CD4-positive, alpha-beta memory T cell (primary cell): ENCODE measurements at places on chromosomes 4 and X. TPM values are rescaled to one million over a fixed set of nuclear protein-coding genes. Genes with fewer than 3 reads are reported as not detected.
A peak's percentile ranks its signal among the peaks of the same experiment; 100 is the strongest.

The SASH3 gene
- 211 TPM for polyA plus RNA-seq

The NEXMIF gene
- polyA plus RNA-seq = 0.20 TPM

The H2AZ1 gene
- 521 TPM for polyA plus RNA-seq

The CCNA2 gene
- polyA plus RNA-seq = 0.34 TPM

The SPANXA1 gene
- not detected for polyA plus RNA-seq

The NEIL3 gene
- not detected for polyA plus RNA-seq

The DGAT2L6 gene
- polyA plus RNA-seq = not detected

The CXorf65 gene
- 7.4 TPM for polyA plus RNA-seq

The TMSB15A gene
- polyA plus RNA-seq = not detected

The MID1 gene
- polyA plus RNA-seq = not detected

The TGIF2LX gene
- polyA plus RNA-seq = not detected

- no peak overlapping the region for H3K27ac ChIP-seq
- H3K4me3 ChIP-seq = no peak overlapping the region
- H3K27me3 ChIP-seq = no peaks in the 10 kb centered on the region
- no peaks in the 10 kb centered on the region for H3K4me1 ChIP-seq
Measured at GRCh38 chr4:163566257-163566796, 71.8 kb downstream of the TMA16 start.

- no peaks in the 10 kb centered on the region for H3K4me1 ChIP-seq
- H3K27me3 ChIP-seq = no peaks in the 10 kb centered on the region
- DNase-seq = no peak
- H3K4me3 ChIP-seq = no peak overlapping the region
- H3K27ac ChIP-seq = no peak overlapping the region
- no peaks in the 10 kb centered on the region for H3K36me3 ChIP-seq
Measured at GRCh38 chr4:67436742-67437141, 108.6 kb downstream of the CENPC start.

- no peak for DNase-seq
- H3K27me3 ChIP-seq = no peaks in the 10 kb centered on the region
- H3K4me1 ChIP-seq = peaks cover 6% of the 10 kb centered on the region
- no peaks in the 10 kb centered on the region for H3K36me3 ChIP-seq
Measured at GRCh38 chr4:10730019-10730418, 45.5 kb upstream of the CLNK start.

DNA sequence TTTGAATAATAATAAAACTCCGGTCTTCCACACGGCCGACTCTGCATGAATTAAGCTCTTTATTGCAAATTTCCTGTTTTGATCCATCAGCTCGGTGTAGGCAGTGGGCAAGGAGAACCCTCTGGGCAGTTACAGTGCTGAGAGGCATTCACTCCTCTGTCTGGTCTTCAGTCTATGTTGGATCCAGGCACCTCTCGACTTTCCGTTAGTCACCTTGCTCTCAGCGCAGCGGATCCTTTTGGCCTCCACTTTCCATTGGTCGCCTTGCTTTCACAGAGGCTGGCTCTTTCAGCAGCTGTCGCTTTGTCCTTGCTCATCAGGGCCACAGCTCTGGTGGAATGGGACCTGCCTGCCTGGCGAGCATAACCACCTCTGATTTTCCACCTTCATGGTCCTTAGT, 52.9 kb downstream of the TRMT44 start:
- no peaks in the 10 kb centered on the region for H3K36me3 ChIP-seq
- no peak overlapping the region for H3K27ac ChIP-seq
- H3K27me3 ChIP-seq = no peaks in the 10 kb centered on the region
- no peaks in the 10 kb centered on the region for H3K4me1 ChIP-seq
- DNase-seq = no peak

DNA sequence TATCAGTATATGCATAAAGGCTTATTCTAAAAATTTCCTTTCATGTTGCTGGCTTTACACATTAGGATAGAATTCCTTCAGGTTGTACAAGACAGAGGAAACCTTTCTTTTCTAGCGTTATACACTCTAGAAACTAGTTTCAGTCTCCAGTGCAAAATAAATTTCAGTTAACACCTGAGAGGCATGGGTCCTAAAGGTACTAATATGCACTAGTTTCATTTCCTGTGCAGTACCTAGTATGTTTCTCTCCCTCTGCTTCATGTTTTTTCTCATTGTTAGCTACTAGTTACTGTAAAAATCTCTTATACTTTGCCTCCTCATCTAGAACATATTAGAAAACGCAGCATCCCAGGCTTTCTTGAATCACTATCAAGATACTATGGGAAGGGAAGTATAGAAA, 54.0 kb downstream of the SNX25 start:
- no peaks in the 10 kb centered on the region for H3K36me3 ChIP-seq
- no peak overlapping the region for H3K27ac ChIP-seq
- H3K4me1 ChIP-seq = peaks cover 34% of the 10 kb centered on the region
- H3K27me3 ChIP-seq = no peaks in the 10 kb centered on the region

- no peaks in the 10 kb centered on the region for H3K27me3 ChIP-seq
- no peak overlapping the region for H3K27ac ChIP-seq
- no peaks in the 10 kb centered on the region for H3K4me1 ChIP-seq
- H3K36me3 ChIP-seq = no peaks in the 10 kb centered on the region
- no peak for DNase-seq
- H3K4me3 ChIP-seq = no peak overlapping the region
Measured at GRCh38 chrX:18647621-18648020, 24.3 kb downstream of the RS1 start.

GRCh38 chr4:126541820-126542219, 1090.9 kb upstream of the INTU start:
- H3K4me1 ChIP-seq = no peaks in the 10 kb centered on the region
- DNase-seq = no peak
- no peak overlapping the region for H3K4me3 ChIP-seq

- H3K27ac ChIP-seq = no peak overlapping the region
- no peaks in the 10 kb centered on the region for H3K27me3 ChIP-seq
- no peak overlapping the region for H3K4me3 ChIP-seq
- no peak for DNase-seq
Measured at GRCh38 chr4:176238157-176238610, 30.8 kb downstream of the ASB5 start.

- H3K4me1 ChIP-seq = no peaks in the 10 kb centered on the region
- no peaks in the 10 kb centered on the region for H3K27me3 ChIP-seq
- no peaks in the 10 kb centered on the region for H3K36me3 ChIP-seq
- no peak overlapping the region for H3K4me3 ChIP-seq
- no peak overlapping the region for H3K27ac ChIP-seq
Measured at GRCh38 chr4:182671231-182671630, 246.0 kb downstream of the DCTD start.

- H3K4me1 ChIP-seq = no peaks in the 10 kb centered on the region
- H3K36me3 ChIP-seq = no peaks in the 10 kb centered on the region
- no peak for DNase-seq
- H3K27ac ChIP-seq = no peak overlapping the region
Measured at GRCh38 chrX:69050051-69050765, 115.0 kb downstream of the PJA1 start.

DNA sequence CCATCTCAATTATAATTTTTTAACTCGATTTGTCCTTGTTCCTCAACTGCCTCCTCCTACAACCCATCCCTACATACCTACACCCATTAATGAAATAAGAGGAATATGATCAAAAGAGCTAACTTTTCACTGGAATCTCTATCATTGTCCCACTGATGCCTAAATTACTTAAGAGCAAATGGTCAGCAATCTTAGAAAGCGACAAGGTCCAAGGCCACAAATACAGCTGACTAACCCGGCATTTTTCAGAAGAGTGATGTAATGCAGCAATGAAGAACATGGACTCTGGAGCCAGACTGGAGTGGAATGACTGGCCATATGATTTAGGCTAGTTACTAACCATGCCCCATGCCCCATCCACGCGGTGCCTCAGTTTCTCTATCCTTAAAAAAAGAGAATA, 56.2 kb downstream of the PPA2 start:
- peaks cover 12% of the 10 kb centered on the region for H3K36me3 ChIP-seq
- H3K4me3 ChIP-seq = no peak overlapping the region
- no peaks in the 10 kb centered on the region for H3K27me3 ChIP-seq
- DNase-seq = no peak

DNA sequence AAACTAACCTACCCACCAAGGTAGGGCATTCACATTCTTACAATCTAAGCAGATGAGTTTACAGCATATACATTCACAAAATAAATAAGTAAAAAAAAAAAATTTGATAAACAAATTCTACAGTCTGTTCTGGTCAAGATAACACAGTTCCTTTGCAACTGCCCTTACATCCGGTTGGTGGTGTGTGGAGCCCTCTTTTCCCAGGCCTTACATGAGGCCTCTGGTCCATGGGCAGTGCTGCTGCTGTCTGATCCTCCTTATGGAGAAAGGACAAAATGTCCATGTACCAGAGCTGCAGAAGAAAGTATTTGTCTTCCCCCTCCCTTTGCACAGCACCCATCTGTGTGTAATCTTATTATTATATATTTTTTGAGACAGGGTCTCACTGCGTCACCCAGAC, 2.2 kb upstream of the SEPTIN11 start:
- no peak overlapping the region for H3K4me3 ChIP-seq
- no peak for DNase-seq
- H3K27ac ChIP-seq = no peak overlapping the region
- no peaks in the 10 kb centered on the region for H3K27me3 ChIP-seq
- no peaks in the 10 kb centered on the region for H3K36me3 ChIP-seq
- H3K4me1 ChIP-seq = peaks cover 23% of the 10 kb centered on the region

- H3K27me3 ChIP-seq = no peaks in the 10 kb centered on the region
- H3K27ac ChIP-seq = no peak overlapping the region
- DNase-seq = no peak
- H3K4me3 ChIP-seq = no peak overlapping the region
- no peaks in the 10 kb centered on the region for H3K36me3 ChIP-seq
Measured at GRCh38 chr4:106370214-106370613, 1.6 kb upstream of the GIMD1 start.

DNA sequence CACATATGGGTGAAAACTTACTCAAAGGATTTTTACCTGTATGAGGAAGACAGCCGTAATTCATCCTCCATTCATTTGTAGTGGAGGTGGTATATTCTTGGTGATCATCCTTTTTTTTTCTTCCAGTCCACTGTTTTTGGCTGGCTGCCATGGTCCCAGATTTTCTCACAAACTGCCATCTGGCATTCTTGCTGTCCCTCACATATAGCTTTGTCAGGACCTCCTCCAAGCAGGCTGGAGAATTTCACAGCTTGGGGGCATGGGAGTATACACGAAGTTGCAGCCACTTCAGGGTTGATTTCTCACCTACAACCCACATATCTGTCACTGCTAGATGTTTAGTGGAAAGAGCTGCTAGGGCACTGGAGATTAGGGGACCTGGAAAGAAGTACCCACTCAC, 401.0 kb downstream of the IL1RAPL1 start:
- no peak overlapping the region for H3K4me3 ChIP-seq
- H3K4me1 ChIP-seq = no peaks in the 10 kb centered on the region
- H3K27ac ChIP-seq = no peak overlapping the region
- H3K36me3 ChIP-seq = no peaks in the 10 kb centered on the region

DNA sequence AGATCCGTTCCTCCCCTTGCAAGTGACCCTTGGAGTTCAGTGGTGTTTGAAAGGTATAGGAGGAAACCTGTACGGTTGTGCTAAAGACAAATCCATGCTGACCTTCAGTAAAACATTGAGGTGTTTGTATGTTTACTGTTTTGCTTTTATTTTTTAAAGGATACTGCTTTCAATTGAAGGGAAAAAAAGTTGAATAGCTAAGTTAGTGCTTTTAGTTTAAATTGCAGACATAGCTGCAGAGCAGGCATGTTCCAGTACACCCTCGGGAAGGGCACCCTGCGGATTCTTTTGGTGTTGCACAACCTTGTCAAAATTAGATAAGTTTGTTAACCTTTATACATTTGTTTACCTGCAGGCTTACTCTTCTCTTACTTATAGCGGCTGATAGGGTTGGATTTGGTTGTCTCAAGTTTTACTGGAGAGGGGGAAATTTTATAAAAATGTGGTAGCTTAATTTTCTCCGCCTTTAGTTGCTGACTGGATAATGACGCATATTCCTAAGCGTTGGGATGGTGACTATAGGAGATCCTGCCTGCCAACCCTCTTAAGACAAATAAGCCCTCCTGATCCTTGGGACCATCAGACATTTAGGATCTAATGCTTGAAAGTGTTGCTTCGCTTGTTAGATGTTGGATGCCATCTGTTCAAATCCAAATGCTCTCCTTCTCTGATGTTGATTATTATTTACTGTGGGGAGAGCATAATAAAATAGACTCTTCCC, 2.0 kb downstream of the RAPGEF2 start:
- no peak overlapping the region for H3K27ac ChIP-seq
- no peaks in the 10 kb centered on the region for H3K36me3 ChIP-seq
- no peaks in the 10 kb centered on the region for H3K27me3 ChIP-seq
- H3K4me1 ChIP-seq = peaks cover 40% of the 10 kb centered on the region
- no peak for DNase-seq

- H3K36me3 ChIP-seq = no peaks in the 10 kb centered on the region
- H3K27me3 ChIP-seq = no peaks in the 10 kb centered on the region
- peak; percentile 20 for DNase-seq
Measured at GRCh38 chrX:102067966-102068723, 57.3 kb upstream of the TCEAL2 start.

GRCh38 chr4:108425988-108426387, 194.4 kb upstream of the RPL34 start:
- H3K36me3 ChIP-seq = no peaks in the 10 kb centered on the region
- H3K4me3 ChIP-seq = no peak overlapping the region
- no peaks in the 10 kb centered on the region for H3K27me3 ChIP-seq
- H3K4me1 ChIP-seq = peaks cover 11% of the 10 kb centered on the region

- H3K27me3 ChIP-seq = no peaks in the 10 kb centered on the region
- no peak overlapping the region for H3K27ac ChIP-seq
- H3K36me3 ChIP-seq = no peaks in the 10 kb centered on the region
- H3K4me1 ChIP-seq = no peaks in the 10 kb centered on the region
- DNase-seq = no peak
- H3K4me3 ChIP-seq = no peak overlapping the region
Measured at GRCh38 chr4:118175506-118175905, 141.2 kb downstream of the NDST3 start.

- no peaks in the 10 kb centered on the region for H3K27me3 ChIP-seq
- H3K4me3 ChIP-seq = no peak overlapping the region
- DNase-seq = no peak
- no peak overlapping the region for H3K27ac ChIP-seq
- no peaks in the 10 kb centered on the region for H3K4me1 ChIP-seq
Measured at GRCh38 chr4:72582853-72583252, 13.8 kb upstream of the ADAMTS3 start.

GRCh38 chr4:72896515-72896914, 173.0 kb downstream of the COX18 start:
- no peak overlapping the region for H3K27ac ChIP-seq
- H3K4me1 ChIP-seq = no peaks in the 10 kb centered on the region
- no peak overlapping the region for H3K4me3 ChIP-seq
- no peaks in the 10 kb centered on the region for H3K27me3 ChIP-seq

GRCh38 chrX:103406256-103406655, 29.9 kb downstream of the BEX3 start:
- no peaks in the 10 kb centered on the region for H3K4me1 ChIP-seq
- no peak overlapping the region for H3K4me3 ChIP-seq
- DNase-seq = no peak
- H3K36me3 ChIP-seq = no peaks in the 10 kb centered on the region
- no peaks in the 10 kb centered on the region for H3K27me3 ChIP-seq
- no peak overlapping the region for H3K27ac ChIP-seq

GRCh38 chr4:45539142-45539814, 584.6 kb downstream of the GABRG1 start:
- no peak overlapping the region for H3K4me3 ChIP-seq
- no peaks in the 10 kb centered on the region for H3K36me3 ChIP-seq
- H3K4me1 ChIP-seq = no peaks in the 10 kb centered on the region
- H3K27me3 ChIP-seq = no peaks in the 10 kb centered on the region
- H3K27ac ChIP-seq = no peak overlapping the region
